GOT3 (cell line): ENCODE measurements at places on chromosomes 3 and 15.

- DNase-seq, result no peak
Measured at GRCh38 chr15:39629906-39630305, 49.0 kb downstream of the THBS1 start.

DNA sequence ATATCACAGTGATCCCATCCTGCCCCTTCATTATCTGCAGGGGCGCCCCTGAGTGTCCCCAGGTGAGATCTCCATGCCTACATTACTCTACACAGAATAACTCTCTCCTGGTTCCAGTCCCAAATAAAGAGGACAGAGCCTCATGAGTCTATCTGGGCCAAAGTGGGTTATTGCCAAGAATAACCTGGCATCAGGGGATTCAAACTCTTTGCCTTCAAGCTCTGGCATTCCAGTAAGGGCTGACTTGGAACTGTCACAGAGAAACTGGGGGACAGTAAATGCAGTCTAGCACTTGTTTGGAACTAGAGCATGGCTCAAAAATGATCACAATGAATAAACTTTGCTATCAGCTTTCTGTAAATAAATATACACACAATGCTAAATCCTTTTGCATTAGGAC lies 30.3 kb downstream of the GJD2 start:
- DNase-seq, result no peak

- DNase-seq, result no peak
Measured at GRCh38 chr3:11074451-11074850, 79.8 kb upstream of the HRH1 start.

DNA sequence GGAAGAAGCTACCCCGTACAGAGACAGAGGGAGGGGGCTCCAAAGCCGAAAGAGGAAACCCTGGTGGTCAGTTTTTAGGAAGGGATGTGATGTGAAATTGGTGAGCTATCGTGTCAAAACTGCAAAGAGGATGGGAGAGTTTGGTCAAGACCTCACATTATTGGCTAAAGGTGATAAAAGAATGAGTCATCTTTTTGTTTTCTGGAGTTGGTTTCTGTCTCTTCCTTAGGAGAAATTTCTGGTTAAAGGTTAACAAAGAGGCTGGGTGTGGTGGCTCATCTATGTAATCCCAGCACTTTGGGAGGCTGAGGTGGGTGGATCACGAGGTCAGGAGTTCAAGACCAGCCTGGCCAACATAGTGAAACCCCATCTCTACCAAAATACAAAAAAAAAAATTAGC lies 217.8 kb upstream of the CBLB start:
- DNase-seq, result no peak

DNA sequence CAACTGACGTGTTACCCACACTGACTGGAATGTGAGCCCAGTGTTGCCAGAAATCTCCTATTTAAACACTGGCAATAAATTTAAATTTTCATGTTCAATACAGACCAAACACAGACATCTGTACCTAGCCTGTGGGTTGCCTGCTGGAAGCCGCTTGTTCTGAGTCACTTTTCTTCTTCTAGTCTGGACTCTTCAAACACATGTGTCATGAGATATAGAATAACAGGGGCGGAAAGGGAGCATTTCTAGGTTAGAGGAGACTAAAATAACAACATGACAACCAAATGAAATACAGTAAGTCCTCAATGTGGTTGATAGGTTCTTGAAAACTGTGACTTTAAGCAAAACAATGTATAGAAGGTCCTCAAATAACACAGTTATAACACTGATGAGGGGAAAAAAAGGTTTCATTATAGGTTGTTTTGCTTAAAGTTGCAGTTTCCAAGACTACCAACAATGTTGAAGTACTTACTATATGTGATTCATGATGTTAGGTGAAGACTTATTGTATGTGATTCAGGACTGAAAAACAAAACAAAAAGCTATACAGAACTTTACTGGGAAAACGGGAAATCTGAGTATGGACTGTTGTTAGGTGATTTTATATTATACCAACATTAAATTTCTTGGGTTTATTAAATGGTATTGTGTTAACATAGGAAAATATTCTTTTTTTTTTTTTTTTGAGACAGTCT lies 63.1 kb downstream of the PRKAR2A start:
- no peak for DNase-seq

DNA sequence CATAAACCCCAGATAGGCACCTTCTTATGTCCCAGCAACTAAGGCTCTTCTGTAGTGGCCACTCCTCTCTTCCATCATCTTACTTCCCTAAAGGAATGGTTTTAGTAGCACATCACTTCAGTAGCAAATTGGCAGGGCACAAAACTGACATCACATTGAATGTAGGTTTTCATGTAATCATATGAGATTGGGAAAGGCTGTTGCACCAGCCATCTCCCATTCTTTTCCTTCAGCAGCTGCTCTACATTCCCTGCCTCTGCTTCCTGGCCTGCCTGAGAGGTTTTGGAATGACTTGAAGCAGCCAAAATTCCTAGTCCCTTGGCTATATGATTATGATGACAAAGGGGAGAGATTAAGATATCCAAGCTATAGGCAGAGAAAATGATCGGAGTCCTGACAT lies 36.5 kb downstream of the NSUN3 start:
- no peak for DNase-seq
